ENCODE measurements at places on chromosomes 3 and 15. TPM values are rescaled to one million over a fixed set of nuclear protein-coding genes. Genes with fewer than 3 reads are reported as not detected.

GRCh38 chr15:44545913-44546802, 9.2 kb downstream of the EIF3J start:
- peak; percentile 64 for DNase-seq

- DNase-seq = no peak
Observed at GRCh38 chr3:14646589-14647413, 4.8 kb upstream of the CCDC174 start.

GRCh38 chr3:197006446-197006845, 23.2 kb downstream of the MELTF start:
- DNase-seq = no peak

DNA sequence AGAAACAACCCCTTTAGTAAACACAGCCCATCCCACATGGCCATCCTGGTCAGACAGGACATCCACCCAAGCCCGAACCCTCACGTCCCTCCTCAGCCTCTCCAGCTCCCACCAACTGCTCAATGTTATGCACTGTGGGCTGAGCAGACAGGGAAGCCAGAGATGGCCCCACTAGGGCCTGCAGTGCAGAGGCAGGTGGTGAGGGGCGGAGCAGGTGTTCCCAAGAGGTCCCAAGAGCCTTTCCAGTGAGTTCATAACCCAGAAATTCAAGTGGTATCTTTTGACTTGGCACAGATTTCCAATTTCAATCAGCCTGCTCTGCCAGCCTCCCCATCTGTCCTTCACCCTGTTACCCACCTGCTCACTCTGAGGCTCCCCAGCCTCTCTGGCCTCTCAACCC, 130.3 kb downstream of the LIPC start:
- DNase-seq = no peak

PIAS1 gene
- total RNA-seq = 39.1 TPM

C2CD4A gene
- 0.23 TPM for total RNA-seq

All from activated CD4-positive, alpha-beta memory T cell treated with anti-CD3 and anti-CD28 coated beads, Interleukin-2, amount 10 ng/mL, durations not matched to agents 7 days and 5 days (primary cell).